ENCODE measurements at places on chromosomes 11 and 22.

GRCh38 chr11:107844041-107844440, 14.5 kb downstream of the SLC35F2 start:
- no peak for DNase-seq

- DNase-seq = no peak
Observed at GRCh38 chr22:38270091-38270992, 2.5 kb downstream of the TMEM184B start.

GRCh38 chr22:30335236-30335635, 8.5 kb upstream of the TBC1D10A start:
- DNase-seq = no peak

DNA sequence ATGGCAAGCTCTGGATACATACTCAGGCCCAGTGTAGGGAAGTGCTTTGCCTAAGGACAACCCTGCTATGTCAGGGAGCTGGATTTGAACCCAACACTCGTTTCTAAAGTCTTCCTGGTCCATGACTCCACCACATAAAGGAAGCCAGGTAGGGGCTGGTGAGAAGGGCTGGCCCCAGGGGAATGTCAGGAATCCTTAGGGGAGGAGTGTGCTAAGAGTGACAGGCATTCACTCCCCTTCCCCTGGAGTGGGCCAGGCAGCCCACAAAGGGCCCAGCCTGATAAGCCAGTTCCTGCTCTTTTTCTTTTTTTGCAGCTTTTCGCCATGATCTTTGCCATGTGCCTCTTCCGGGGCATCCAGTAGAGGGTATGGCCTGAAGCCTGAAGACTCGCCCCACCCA, 21.9 kb downstream of the TP53I11 start:
- no peak for DNase-seq

DNA sequence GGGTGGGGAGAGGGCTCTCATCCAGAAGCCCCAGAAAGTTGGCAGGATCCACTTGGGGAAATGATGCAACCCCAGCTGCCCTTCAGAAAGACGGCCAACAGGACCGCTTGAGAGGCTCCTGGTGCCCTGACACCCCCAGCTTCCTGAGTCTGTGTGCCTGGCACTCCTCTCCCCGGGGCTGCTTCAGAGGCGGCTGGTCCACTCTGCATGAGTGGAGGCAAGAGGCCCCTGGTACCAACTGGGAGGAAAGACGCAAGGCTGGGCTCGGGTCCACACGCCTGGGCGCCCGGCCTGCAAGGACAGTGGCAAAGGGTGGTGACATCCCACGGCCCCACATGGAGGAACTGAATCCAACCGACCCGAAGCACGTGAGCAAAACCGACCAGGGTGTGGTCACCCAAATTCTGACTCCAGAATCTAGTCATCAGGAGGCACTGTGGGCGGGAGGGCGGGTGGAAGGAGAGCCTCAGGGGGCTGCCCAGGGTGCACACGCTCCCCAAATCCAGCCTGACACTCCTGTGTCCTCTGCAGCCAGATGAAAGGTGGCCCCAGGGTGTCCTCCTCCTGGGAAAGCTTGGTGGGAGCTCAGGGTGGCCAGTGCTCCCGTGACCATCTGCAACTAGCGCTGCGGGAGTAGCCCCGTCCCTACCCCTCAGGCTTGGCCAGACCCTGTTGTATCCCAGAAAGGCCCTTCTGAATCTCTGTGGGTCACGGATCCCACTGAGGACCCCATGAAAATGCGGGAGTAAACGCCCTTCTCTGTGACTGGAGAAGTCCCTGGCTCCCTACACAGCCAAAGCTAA, 3.7 kb downstream of the RNH1 start:
- peak; percentile 66 for DNase-seq

- DNase-seq = no peak
Observed at GRCh38 chr11:38153985-38154384, 1555.9 kb upstream of the RAG2 start.

- no peak for DNase-seq
Observed at GRCh38 chr22:30250661-30251267, 4.2 kb upstream of the LIF start.

- DNase-seq = no peak
Observed at GRCh38 chr11:93734427-93735222, 6.7 kb downstream of the TAF1D start.

GRCh38 chr11:69351460-69351859, 57.5 kb downstream of the MYEOV start:
- DNase-seq = no peak

DNA sequence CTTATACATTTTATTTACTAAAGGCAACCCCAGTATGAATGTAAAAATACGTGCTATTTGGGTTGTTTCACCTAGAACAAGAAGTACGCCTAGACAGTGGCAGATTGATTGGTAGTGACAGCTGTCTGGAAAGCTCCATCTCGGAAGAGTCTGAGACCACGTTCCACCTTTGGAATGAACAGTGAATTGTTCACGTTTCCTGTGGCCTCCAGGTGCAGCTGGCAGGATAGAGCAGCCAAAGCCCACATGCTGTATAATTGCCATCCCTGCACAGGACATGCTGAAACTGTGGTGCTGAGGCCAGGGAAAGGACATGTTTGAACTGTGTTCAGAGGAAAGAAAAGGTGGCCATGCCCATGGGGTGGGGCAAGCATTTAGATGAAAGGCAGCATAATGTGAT, 218.7 kb upstream of the MTNR1B start:
- no peak for DNase-seq

- no peak for DNase-seq
Observed at GRCh38 chr11:102073253-102073652, 26.0 kb downstream of the CFAP300 start.

- DNase-seq = no peak
Observed at GRCh38 chr11:2995893-2996554, 3.9 kb upstream of the NAP1L4 start.

GRCh38 chr11:67370351-67371076, 2.9 kb downstream of the CLCF1 start:
- no peak for DNase-seq

DNA sequence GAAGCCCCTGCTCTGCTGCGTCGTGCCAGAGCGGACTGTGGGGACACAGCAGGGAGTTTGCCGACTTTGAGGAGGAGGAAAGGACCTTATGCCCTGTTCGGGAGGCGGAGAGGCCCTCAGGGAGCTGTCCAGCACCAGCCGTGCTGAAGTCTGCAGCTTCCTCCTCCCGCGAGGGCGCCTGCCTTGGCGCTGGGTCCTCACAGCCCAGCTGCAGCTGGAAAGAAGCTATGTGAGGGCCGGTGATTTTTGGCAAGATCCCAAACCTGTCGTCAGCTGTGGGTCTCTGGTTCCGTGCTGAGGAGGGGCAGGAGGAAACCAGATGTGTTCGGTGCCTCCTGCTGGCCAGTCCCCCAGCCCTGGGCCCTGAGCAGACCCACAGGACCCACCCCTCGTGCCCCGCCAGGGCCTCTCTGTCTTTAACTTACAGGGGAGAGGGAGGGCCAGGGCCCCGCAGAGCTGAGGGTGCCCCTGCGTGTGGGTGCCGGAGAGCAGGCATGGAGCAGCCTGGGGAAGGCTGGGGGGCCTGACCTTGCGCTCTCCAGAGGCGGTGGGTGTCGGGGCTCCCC, 12.0 kb downstream of the BRSK2 start:
- DNase-seq = no peak

DNA sequence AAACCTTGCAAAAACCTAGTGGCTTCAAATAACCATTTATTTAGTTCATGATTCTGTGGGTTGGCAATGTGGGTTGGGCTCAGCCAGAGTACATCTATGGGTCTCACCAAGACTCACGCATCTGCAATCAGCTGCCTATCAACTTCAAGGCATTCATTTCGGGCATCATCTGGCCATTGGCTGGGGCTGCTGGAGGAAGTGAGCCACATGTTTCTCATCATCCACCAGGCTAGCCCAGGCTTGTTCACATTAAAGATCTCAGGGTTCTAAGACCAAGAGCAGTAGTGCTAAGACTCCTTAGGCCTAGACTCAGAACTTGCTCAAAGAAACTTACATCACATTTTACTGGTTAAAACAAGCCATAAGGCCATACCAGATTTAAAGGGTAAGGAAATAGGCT, 478.9 kb upstream of the ARHGAP42 start:
- no peak for DNase-seq

- no peak for DNase-seq
Observed at GRCh38 chr22:45211435-45211834, 29.3 kb downstream of the KIAA0930 start.

DNA sequence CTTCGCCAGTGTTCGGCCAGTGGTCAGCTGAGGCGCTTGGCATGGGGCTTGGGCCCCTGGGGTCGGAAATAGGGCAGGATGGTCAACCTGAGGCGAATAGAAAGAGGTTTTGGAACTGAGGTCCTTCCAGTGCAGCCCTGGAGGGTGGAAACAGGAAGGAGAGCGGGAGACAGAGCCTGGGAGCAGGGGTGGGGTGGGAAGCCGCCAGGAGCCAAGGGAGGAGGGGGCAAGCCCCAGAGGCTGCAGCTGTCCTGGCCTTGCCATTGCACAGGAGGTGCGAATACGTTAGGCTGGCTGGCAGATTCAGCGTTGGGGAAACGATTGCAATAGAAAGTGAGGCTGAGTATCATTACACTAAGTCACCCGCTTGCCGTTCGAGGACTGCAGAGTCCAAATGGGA, 13.9 kb upstream of the KCTD17 start:
- no peak for DNase-seq

DNA sequence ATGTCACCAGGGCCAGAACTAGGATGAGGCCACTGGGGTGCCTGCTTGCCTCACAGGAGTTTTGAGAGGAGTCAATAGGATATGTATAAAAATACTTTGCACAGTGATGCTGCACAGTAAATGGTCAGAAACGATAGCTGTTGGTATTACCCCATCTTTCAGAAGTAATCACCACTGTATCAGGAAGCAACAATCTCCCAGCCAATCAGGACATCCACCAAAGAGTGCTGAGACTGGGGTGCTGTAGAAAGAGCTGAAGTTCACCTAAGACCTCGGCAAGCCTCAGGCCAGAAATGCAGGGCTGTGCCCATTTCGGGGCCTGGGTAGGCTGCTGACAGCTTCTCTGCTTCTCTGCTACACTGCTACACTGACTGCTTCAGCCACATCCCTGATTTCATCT, 17.4 kb downstream of the LMO2 start:
- DNase-seq = no peak

DNA sequence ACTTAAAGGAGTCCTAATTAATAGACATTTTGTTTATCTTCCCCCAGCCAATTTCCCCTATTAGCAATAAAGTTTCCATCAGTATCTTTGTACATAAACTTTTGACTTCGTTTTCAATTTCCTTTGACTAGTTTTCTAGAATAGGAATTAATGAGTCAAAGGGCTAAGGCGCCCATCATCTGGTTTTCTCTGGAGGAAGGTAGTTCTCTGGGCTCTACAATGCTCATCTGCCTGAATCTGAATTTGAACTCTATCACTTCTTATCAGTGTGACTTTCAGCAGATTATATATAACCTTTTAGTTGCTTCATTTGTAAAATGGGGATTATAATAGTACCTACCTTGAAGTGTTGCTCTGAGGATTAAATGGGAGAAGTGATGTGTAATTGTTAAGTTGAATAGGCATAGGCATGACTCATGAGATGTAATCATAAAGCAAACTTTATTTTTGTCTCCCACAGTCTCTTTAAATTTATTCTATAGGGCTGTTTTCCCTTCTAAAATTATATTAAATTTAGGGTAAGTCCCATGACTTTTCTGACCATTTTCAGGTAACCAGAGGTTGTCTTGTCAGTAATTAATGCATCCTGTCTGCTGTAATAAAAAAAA, 5.8 kb upstream of the TUB start:
- no peak for DNase-seq

Measured in bone marrow (tissue), 2 donors.